ENCODE measurements at places on chromosomes 4 and X.

GRCh38 chrX:9995855-9996339, 28.7 kb downstream of the CLDN34 start:
- peak; percentile 80 for DNase-seq

- DNase-seq, result no peak
Measured at GRCh38 chr4:168743601-168744000, 246.7 kb downstream of the PALLD start.

DNA sequence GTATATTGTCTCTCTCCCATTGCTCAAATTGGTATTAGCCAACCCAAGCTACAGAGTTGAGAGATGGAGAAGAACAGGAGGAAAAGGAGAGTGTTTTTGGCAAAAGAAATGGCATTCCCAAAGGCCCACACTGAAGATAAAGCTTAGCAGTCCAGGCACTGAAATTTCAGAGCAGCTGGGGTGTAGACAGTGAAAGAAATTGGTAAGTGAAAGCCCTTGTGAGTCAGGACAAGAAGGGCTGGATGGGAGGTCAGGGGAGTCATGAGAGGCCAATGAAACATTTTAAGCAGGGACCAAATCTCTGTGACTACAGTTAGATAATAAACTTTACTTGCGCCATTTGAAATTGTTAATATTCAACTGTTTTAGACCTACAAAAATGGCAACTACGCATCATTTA, 177.7 kb downstream of the ADAMTS3 start:
- no peak for DNase-seq

- DNase-seq, result no peak
Measured at GRCh38 chrX:2857566-2857965, 28.8 kb downstream of the GYG2 start.

DNA sequence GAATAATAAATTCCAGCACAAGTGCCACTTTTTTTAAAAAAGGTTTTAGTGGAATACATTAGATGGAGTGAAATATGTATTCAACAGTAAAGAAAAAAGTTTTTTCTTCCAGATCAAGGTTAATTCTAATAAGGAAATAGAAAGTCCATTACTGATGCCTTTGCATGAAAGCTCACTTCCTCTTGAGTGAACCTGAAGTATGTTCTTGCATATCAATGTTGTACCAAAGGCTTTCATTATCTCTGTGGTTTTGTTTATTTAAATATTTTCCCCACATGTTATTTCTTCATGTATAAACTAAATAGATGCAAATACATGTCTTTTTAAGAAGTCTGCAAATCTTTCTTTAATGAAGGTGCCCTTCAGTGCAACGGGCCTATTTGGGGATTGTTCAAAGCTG, 307.9 kb downstream of the C4orf33 start:
- no peak for DNase-seq

DNA sequence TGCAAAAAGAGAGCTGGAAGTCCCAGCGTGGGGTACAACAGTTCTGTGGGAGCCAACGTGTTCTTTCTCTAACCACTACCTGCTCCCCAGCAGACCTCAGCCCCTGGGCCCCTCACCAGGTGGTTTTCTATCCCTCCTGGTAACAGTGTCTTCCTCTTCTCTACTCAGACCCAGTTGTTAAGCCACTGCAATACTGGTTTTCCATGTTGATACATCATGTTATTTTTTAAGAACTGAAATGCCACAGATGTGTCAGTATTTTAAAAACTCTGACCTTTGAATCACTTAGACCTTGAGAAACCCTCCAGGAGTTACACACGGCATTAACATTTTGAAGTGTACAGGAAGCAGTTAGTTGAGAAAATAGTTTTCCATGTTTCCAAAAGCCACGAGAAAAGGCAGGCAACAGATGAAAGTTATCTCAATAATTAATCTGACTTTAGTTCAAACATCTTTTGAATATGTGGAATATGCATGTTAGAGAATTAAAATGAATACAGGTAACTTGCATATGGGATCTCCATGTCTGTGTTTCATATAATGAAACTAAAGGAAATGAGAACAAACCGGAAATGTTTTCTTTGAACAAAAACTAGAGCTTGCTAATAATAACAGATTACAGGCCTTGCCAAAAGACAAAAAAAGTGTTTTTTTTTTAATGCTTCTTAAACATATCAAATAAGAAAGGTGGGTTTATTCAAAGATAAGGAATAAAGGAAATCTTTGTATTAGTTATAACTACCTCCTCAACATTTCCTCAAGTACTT, 108.8 kb downstream of the ZNF827 start:
- no peak for DNase-seq

DNA sequence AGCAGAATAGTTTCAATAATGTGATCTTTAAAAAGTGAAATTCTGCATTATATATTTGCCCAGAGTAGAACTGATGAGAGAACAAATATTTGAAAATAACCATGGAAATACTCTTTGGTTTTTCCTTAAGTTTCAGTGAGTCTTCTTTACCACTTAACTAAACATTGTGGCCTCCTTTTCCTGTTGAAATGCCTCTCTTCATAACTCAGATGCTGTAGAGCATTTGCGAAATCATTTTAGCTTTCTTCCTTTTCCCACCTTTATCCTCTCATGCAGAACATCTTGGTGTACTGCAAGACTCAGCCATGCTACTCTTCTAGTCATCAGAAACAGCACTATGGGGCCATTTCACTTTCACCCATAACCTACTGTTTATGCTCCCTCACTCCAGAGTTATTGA, 48.2 kb downstream of the CASK start:
- no peak for DNase-seq

DNA sequence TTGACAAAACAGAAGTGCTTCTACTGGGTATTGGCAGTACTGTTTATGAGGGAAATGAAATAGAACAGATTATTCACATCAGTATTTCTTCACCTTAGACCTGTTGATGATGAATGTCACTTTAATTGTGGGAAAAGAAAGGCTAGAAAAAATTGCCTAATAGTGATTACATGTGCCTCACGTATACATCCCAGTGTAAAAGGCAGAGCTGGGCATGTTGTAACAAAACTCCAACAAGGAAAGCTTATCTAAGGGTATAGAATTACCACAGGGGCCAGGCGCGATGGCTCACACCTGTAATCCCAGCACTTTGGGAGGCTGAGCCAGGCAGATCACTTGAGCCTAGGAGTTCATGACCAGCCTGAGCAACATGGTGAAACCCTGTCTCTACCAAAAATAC, 4.2 kb downstream of the PGM2 start:
- no peak for DNase-seq

DNA sequence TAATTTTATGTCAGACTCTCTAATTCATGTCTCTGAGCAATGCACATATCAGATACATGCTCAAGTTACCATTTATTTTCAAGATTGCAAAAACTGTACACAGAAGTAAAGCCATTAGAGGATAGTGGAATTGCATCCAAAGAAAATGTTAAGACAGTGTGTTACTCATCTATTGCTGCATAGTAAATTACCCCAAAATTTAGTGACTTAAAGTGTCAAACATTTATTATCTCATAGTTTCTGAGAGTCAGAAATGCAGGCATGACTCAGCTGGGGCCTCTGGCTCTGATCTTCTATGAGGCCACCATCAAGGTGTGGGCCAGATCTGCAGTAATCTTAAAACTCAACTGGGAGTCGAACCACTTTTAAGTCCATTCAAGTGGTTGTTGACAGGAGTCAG, 275.2 kb downstream of the QDPR start:
- DNase-seq, result peak; percentile 19

DNA sequence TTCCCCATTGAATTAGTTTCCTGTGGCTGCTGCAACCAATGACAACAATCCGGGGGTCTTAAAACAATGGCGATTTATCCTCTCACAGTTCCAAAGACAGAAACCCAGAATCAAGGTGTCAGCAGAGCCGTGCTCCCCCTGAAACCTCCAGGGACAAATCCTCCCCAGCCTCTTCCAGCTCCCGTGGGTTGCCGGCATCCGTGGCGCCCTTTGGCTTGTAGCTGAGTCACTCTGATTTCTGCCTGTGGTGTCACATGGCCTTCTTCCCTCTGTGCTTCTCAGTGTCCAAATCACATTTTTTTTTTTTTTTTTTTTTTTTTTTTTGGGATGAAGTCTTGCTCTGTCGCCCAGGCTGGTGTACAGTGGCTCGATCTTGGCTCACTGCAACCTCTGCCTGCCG, 64.5 kb upstream of the STX18 start:
- peak; percentile 66 for DNase-seq

GRCh38 chr4:29046186-29046585, 1674.0 kb upstream of the PCDH7 start:
- DNase-seq, result no peak

- no peak for DNase-seq
Measured at GRCh38 chr4:114417214-114417613, 181.4 kb upstream of the UGT8 start.

DNA sequence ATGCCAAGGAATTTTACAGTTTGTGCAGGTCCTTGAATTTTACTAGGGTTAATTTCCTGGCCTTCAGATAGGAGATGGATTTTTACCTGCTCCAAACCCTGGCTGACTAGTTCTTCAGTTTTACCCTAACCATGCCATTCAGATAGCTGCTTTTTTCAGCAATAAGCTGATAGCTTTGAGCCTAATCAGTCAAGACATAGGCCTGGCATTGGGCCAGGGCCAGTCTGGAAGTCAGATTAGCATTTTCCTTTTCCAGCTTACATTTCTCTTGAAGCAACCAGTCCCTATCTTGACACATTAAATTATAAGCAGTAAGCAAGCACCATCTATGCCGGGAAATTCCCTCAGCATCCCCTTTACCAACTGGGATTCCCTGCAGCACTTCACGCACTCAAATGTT, 177.1 kb downstream of the ADGRA3 start:
- DNase-seq, result no peak

DNA sequence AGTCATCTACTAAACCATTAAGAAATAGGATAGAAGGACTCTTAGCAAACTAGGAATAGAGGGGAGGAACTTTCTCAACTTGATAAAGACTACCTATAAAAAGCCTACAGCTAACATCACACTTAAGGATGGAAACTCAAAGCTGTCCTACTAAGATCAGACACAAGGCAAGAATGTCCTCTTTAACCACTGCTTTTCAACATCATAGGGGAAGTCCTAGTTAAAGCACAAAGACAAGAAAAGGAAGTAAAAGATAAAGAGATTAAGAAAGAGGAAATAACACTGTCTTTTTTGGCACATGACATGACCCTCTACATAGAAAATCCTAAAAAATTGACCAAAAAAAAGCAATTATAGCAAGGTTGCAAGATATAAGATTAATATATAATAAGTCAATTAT, 136.6 kb downstream of the FBXW7 start:
- DNase-seq, result no peak

DNA sequence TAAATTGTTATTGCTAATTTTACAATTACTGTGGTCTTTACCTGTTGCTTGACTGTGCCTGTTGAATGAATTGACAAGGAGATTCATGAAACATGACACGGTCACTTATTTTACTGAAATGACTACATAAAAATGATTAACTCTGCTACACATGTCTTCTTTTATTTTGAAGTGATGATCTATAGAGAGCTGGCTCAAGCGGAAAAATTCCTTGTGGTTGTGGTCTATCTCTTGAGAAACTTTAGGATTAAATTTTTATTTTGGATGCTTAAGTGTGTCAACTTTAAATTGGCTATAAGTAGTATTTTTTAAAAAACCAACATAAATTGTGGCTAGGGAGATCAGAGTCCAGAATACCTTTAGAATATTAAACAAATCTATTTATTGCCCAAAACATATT, 131.8 kb upstream of the PITX2 start:
- DNase-seq, result no peak

GRCh38 chr4:146834263-146835034, 111.2 kb downstream of the TTC29 start:
- no peak for DNase-seq

DNA sequence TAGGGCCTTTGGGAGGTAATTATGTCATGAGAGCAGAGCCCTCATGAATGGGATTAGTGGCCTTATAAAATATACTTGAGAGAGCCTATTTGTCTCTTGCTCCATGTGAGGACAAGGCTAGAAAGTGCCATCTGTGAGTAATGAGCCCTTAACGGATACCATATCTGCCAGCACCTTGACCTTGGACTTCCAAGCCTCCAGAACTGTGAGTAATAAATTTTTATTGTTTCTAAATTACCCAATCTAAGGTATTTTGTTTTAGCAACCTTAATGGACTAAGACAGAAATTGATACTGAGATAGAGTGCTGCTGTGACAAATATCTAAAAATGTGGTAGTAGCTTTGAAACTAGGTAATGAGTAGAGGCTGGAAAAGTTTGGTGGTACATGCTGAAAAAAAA, 285.0 kb upstream of the DIPK2B start:
- DNase-seq, result no peak

DNA sequence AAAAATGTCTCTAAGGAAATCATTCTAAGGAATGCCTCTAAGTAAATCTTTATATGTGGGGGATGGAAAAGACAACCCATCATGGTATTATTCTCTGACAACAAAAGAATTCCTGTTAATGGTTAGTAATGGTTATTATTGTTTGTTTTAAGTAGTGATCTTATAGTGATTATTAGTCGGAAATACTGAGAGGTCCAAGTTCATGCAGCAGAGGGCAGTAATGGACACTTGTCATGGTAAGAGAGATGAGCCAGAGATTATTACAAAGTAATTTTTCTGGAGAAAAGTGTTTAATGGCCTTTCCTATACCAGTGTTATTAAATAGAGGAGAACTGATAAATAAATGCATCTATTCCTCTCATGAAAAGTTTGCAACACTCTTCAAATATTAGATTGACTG, 8.1 kb upstream of the DKK2 start:
- no peak for DNase-seq

- no peak for DNase-seq
Measured at GRCh38 chr4:112648263-112649054, 11.5 kb downstream of the LARP7 start.

DNA sequence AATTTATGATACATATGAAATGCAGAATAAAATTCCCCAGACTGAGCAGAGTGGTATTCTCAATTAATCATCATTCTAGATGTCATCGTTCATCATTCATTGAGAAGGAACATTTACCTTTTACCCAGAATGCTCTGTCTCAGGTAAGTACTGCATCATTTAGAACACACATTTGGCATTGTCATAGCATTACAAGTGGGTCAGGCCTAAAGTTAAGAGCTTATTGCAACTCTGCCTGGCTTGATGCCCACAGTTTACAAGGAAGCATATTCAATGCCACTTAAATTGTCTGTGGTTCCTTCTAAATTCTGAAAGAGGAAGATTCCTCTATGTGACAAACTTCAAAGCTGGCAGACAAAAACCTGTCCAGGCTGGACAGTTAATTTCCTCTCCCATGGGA, 87.3 kb downstream of the CAMK2D start:
- DNase-seq, result no peak

GRCh38 chrX:137930533-137930932, 364.6 kb downstream of the ZIC3 start:
- DNase-seq, result no peak

DNA sequence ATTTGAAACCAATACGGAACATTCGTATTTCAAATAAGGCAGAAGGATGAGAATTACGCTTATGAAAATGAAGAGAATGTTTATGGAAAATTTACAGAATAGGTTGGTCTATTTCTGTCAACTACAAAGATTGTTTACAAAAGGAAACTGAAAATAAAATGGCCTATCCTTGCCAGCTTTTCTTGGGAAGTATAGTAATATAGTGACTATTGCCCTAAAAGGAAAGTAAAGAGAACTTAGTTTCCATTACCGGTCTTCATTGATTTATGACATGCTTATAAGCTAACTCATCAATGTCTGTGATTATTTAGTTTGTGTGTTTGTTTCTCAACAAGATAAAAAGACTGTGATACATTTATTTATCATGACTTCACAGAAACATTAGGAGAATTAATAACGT, 2.9 kb upstream of the SPRY1 start:
- no peak for DNase-seq

All from RPMI7951 (cell line).